Progenitor cell of endocrine pancreas (in vitro differentiated cells): ENCODE measurements at places on chromosomes 6 and 20.

DNA sequence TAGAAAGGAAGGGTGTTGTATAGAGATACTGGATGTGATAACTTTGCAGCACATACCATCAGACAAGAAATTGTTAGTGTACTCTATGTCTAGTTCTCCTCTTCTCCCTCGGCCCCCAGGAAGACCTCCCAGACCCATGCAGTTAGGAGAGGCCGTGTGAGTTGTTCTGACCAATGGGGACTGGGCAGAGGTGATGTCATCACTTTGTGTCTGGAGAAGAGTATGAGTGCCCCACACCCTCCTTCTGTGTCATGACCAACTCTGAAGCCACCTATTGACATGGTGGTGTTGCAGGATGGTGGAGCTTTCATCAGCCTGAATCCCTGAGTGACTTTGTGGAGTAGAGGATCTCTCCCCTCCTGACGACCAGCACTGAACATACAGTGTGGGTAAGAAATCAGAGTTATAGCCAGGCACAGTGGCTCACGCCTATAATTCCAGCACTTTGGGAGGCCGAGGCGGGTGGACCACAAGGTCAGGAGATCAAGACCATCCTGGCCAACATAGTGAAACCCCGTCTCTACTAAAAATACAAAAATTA, 72.2 kb downstream of the IPCEF1 start:
- no peak for DNase-seq

DNA sequence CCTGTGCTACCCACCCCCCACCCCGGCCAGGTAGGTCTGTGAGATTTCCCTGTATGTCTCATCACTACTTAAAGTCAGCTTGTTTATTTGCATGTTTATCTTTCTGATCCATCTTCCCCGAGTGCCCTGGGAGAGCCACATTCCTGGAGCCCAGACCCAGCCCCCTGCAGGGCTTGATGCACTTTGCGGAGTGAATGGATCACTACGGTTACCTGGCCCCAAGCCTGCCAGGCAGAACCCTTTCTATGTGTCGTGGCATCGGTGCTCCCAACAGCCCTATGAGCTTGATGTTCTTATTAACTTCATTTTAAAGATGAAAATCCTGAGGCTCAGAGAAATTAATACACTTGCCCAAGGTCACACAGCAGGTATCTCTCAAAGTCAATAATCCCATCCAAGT, 13.6 kb upstream of the SLCO4A1 start:
- no peak for DNase-seq

GRCh38 chr6:5540370-5540769, 279.1 kb downstream of the FARS2 start:
- DNase-seq: no peak

GRCh38 chr6:43966374-43966658, 160.9 kb downstream of the MRPL14 start:
- no peak for DNase-seq

DNA sequence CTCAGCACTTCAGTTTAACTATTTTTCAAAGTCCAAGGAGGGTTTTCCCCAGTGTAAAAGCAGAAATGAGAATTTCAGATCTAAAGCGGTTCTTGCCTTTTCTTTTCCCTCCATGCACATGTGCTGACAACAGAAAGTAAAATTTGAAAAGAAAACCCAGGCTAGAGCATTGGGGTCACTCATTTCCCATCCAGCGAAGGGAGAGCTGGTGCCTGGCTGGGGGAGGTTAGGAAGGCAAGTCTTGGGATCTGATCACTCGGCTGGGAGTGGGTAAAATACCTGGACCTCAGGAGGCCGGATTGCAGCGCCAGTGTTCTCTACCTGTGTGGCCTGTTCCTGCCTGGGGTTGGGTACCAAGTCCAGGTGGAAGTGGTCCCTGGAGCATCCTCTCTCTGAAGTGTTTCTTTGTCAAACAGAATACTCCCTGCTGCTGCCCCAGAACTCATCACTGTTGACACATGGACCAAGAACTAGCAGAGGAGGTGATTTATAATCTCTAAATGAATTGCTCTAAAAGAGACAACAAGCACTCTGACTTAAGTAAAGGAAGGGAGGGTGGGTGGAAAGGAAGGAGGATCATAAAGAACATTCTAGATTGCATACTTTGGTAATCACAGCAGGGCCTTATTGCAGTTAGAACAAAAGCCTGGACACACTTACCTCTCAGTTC, 136.0 kb downstream of the MTHFD1L start:
- DNase-seq: no peak

DNA sequence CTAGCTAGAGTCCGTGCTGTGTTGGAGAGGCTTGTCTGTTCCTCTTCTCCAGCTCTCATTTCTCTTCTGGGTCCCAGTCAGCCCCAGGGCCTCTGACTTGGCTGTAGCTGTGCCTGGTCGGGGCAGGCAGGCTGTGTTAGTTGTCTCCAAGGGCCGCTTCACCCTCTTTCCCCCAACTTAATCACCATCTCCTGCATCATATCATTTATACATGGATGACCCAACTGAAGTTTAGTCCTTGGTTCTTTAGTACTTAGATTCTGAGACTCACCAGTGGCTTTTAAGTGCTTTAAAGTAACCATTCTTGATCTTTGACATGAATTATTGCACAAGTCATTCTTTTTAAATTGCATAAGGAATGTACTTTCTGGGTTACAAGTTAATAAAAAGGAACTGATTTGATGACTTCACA, 127.3 kb downstream of the RTN4IP1 start:
- no peak for DNase-seq

DNA sequence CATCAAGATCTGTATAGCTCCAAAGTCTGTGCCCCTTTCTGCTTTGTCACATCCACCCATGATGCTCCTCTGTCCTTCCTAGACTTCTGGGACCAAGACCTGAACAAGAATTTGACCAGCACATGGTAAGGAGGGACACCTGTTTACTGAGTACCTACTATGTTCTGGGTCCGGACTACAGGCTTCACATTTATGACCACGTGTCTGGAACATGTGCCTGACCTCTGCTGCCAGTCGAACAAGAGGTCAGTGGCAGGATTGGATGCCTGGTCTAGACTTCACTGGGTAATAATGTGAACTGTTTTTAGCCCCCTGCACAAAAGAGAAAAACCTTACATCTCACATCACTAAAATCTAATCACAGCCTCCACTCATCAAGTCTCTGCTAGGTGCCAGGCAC, 7.3 kb upstream of the PDYN start:
- DNase-seq: no peak

GRCh38 chr20:13008761-13009681, at the start of gene SPTLC3:
TSS of gene SPTLC3 (plus strand) at chr20:13008972. CDS start at chr20:13009268, 296 bp downstream.
- peak; percentile 18 for DNase-seq
